M059J (cell line): ENCODE measurements at places on chromosomes 2 and 18. TPM values are rescaled to one million over a fixed set of nuclear protein-coding genes. Genes with fewer than 3 reads are reported as not detected.

DNA sequence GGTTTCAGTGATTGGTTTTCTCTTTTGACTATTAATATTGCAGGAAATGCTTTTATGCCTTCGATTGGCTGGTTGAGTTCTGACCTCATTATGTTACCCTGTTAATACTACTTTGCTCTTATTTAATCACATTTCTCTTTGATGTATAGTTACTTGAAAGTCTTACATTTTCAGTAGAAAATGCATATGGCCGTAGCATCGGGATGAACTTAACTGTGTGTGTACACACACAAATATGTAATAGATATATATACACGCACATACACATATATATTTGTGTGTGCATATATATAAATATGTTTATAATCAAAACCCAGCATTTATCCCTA is 1.6 kb downstream of the EPC2 start:
- no peak for DNase-seq

DNA sequence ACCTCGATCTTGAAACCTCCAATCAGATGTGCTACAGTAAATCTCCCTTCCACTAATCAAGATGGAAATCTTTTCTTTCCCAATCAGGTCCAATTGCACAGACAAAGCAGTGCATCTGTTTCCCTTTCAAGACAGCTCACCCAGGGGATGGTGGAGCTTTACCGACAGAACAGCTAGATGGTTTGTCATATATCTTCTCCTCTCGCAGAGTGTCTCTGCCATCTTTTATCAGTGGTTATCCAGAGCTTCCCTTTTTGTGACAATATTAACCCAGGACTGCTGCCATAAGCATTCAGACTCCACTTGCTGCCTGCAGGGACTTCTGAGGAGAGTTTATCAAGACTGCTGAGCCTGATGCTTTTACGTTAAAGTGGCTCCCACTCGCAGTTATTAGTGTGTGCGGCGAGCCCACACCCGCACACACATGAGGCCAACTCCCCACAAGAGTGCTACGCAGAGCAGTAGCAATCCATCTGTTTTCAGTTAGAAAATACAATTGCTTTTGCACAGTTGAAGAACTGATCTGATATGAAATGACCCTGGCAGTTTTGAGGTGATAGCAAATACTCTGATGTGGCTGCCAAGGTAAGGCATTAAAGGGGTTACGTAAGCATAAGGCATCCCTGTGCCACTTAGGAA is 398.9 kb downstream of the NCKAP5 start:
- no peak for DNase-seq

- no peak for DNase-seq
These were observed 93.6 kb downstream of the XRCC5 start for GRCh38 chr2:216202626-216203250.

- DNase-seq, result no peak
These were observed 557 bp upstream of the E2F6 start for GRCh38 chr2:11466307-11467128.

- DNase-seq, result no peak
These were observed 29.1 kb downstream of the HPCAL1 start for GRCh38 chr2:10331702-10332401.

DNA sequence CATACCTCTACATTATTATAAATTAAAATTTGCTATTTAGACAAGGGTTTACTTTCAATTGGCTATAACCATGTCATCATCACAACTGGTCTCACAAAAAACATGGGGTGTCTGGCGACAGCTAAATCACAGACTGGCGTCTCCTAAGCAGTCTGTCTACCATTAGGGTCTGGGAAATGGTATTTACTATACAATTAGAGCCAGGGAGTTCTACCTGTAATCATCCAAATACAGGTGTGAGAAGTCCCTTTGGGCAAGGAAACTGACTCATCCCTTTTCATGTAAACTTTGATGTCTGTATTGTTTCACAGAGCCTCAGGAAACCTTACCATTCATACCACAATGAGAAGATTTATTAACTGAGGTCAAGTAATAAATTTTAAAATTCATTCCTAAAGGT is 126.7 kb downstream of the OLA1 start:
- peak; percentile 54 for DNase-seq

GRCh38 chr2:212505586-212505985 is 33.0 kb downstream of the ERBB4 start:
- no peak for DNase-seq

DNA sequence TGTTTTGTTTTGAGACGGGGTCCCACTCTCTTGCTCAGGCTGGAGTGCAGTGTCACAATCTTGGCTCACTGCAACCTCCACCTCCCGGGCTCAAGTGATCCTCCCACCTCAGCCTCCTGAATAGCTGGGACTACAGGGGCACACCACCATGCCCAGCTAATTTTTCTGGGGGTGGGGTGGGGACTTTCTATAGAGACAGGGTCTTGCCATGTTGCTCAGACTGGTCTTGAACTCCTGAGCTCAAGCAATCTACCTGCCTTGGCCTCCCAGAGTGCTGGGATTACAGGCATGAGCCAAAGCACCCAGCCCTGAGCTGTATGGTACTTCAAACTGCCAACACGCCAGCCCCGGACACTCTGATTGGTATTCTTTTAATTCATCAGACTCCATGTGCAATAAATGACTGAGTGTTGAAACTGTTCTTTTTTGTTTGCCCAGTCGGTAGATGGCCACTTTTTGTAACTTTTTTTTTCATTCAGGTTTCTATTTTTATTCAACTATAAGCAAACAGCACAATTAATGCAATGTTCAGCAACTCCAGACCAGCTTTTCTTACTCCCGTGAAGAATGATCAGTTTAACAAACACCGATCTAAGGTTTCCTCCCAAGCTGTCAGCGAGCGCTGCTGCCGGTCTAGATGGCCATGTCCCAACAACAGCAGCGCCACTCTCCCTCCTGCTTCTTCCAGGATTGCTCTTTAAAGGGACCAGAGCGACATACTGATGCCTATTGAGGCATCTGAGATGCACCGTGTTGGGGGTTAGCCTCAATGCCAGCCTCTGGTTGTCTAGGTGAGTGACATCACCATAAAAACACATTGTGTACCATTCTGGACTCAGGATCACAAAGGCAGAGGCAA is 12.5 kb upstream of the TGOLN2 start:
- peak; percentile 20 for DNase-seq

GRCh38 chr18:30597202-30597601 is 445.3 kb downstream of the DSC3 start:
- DNase-seq, result no peak

The SLC35G4 gene
- total RNA-seq, result not detected in 2 replicates

The MC4R gene
- not detected in 2 replicates for total RNA-seq
